ENCODE measurements at places on chromosomes 11 and 22.

- no peak for DNase-seq
Measured at GRCh38 chr22:24485608-24486007, 9.5 kb upstream of the UPB1 start.

- no peak for DNase-seq
Measured at GRCh38 chr22:30185129-30185528, 61.4 kb downstream of the LIF start.

DNA sequence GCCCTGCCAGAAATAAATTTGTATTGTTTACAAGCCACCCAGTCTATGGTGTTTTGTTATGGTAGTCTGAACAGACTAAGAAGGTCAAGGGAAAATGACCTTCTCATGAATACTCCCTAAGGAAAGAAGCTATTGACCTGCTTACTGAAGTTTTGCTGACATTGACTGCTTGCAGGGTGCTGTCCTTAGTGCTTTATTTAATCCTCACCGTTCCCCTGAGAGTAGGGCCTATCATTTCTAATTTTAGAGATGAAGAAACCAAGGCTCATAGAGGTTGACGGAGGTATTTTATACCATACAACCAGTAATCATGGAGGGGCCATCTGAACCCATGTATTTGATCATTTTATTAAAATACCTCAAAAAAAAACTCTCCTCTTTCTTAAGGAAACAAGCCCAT is 66.7 kb upstream of the INCENP start:
- no peak for DNase-seq

GRCh38 chr22:18994701-18995326 is 58.7 kb upstream of the PRODH start:
- DNase-seq = no peak

GRCh38 chr11:94751218-94751609 is 16.9 kb upstream of the AMOTL1 start:
- no peak for DNase-seq

DNA sequence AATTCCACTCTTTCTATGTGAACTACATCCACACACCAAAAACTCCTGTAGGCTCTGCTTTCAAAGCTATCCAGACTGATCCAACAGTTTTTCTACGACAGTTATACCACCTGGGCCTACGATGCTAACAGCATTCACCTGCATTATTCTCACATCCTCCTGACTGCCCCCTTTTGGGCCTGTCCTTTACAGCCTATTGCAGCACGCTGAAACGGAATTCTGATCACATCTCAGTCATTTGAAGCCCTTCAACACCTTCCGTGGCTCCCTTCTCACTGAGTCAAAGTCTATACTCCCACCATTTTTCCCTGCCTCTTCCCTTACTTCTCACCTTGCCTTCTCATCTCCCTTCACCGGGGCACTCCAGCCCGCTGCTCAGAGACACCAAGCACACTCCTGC is 791.3 kb upstream of the KIRREL3 start:
- DNase-seq = no peak

DNA sequence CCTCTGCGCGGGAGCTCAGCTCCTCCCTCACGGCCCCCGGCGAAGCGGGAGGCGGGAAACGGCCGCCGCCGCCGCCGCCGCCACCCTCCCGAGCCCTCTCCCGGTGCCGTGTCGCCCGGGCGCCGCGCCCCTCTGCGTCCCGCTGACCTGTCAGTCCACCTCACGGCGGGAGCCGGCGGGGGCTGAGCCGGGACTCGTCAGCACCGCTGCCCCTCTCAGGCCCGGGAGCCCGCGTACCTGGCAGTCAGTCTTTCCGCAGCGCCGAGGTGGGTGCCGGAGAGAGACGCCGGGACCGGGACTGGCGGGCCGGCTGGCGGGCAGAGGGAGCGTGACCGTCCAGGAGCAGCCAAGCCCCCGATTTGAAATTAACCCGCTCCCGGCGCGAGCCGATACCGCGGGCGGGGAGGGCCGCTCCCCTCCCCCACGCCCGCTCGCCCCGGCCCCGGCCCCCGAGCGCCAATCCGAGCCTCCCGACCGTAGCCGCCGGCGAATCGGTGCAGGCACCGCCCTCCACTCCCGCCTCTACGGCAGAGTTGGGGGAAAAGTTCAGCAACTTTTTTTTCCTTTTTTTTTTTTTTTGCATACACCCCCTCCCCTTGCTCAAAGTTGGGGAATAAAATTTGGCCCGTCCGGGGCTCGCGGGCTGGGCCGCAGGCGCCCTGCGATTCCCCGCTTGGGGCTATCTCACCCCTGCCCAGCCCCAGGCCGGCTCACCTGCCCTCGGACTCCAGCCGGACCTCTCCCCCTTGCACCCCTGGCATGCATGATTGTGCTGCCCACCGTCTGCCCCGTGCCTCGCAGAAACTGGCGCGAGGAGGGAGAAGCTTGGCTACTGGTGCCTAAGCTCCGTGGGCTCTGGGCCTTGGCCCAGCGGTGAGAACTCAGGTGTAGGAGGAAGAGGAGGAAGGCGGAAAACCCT is 774 bp upstream of the E2F8 start:
- DNase-seq = no peak

- no peak for DNase-seq
Measured at GRCh38 chr11:74464746-74465145, 2.6 kb downstream of the KCNE3 start.

DNA sequence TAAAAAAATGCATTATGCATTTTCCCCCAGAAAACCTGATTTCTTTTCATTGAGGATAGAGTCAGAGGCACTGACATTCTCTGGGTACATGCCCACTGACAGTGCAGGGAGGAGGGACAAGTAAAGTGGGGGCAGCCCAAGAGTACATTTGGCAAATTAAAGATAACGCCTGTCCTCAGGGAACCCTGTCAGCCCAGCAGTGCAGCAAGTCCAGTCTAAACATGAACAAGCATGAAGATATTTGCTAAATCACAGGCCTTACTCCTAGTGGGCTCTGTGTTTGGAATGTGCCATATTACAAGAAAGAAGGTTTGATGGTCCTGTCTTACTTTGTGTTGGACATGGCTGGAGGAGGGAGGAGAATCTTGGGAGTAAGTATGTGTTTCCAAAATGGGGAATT is 37.9 kb downstream of the AMOTL1 start:
- no peak for DNase-seq

DNA sequence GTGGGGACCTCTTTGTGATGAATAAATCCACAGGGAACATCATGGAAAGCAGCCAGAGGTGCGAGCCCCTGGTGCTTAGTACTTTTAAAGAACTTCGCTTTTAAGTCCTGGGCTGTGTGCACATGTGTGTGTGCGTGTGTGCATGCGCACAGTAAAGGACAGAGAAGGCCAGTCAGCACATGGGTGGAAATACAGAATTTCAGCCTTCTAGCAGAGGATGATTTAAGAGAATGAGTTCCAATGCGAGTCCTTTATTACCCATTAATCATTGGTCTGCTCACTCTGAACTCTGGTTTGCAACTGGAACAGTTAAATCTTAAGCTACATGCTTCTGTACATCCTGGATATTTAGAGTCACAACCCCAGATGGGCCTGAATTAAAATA is 18.9 kb downstream of the TEAD1 start:
- DNase-seq = no peak

DNA sequence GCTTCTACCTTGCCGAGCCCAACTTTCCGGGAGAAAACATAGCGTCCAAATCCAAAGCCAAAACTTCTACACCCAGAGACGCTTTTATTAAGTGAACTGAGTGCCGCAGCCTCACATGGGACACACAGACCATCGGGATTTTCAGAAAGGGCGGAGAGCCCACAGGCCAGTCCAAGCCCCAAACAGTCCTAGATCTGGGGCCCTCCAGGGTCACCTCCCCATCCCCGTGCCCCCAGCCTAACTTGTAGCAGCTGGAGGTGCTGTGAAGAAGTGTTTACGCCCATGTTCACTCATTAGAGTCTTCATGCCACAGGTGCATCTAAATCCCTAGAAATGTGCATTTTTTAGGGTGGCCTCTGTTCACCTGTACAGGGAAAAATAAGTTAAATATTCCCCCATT is 14.1 kb upstream of the ADORA2A start:
- DNase-seq = no peak

DNA sequence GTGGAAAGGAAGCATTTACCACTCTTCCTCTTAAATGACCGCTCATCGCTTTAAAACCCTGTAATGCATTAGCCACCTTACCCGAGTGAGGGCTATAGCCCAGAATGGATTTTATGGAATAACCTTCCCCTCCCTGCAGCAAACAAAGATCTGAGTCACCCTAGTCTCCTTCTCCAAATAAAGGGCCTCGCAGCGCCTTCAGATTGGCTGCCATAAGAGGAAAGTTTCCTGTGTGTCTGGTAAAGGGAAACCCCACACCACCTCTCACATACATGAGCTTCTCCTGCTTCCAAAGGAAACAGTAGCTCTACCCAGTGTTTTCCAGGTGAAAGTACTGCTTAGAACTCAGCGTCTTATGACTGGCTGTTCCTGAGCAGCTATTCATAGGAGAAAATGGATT is 47.8 kb downstream of the PPP2R1B start:
- no peak for DNase-seq

DNA sequence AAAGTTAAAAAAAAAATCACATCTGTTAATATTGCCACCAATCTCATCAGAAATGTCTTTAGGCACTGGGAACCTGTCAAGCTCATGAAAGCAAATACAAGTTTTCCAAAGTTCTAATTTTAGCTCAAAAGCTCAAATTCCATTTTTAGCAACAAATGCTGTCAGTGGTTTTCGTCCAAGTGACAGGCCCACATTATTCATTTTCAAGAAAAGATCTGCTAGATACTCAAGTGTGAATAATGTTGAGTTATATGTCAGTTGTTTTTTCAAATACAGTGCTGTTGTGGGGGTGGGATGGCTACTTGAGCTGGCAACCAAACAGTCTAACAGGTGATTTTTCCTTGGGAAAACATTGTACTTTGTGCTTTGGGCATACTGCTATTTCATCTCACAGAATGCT is 1072.6 kb downstream of the OPCML start:
- DNase-seq = no peak

DNA sequence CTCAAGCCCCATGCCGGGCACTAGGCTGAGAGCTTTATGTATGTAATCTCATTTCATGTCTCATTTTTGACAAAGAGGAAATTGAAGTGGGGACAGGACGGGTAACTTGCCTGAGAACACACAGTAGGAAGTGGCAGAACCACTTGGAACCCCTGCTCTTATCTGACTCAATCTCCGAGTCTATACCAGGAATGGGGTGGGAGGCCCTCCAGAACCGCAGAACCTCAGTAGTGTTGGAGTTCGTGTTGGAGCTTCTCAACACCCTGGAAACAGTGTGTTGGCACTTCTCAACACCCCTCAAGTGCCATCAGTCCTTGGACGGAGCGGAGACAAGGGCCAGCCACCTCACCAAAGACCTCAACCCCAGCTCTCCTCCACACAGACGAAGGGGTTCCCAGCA is 38.8 kb upstream of the POLA2 start:
- DNase-seq = no peak

DNA sequence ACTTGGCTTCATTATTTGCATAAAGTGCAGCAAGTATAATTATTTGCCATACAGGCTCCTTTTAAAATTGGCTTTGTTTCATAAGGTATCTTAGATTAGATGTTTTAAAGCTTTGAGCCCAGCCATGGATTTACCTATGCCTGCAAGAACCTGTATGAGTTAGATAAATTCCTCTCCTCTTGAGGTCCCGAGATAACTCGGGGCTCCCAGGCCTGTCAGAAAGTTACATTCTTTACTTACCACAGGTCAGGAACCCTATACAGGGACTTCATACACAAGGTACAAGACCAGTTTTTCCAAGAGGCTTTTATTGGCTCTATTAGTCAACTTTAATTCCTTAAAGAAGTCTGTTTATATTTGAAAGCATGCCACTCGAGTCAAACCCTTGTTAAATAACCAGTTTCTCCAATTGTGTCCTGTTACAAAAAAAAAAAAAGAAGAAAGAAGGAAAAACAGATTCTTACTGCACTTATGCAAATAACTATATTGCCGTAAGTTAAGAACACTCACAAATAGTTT is 2.3 kb upstream of the C1QTNF6 start:
- DNase-seq = no peak

- DNase-seq = no peak
Measured at GRCh38 chr11:76161261-76161961, 44.9 kb downstream of the WNT11 start.

DNA sequence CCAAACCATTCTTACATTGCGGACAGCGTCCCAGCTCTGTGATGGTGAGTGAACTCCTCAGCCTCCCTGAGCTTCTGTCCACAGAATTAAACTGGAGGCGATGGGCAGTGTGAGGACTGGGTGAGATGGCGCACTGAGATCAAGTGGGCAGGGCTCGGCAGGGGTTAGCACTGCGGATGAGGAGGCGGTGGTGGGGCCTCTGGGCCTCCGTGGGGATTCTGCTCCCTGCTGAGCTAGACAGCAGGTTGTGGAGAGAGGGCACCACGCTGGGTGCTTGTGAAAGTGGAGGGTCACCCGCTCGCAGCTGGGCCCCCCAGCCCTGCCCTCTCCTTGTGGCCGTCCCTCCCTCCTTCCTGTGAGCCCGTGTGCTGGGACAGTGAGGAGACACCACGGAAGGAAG is 25.6 kb upstream of the PARVG start:
- DNase-seq = no peak

GRCh38 chr22:48239461-48240147 is 1477.2 kb downstream of the TBC1D22A start:
- DNase-seq = no peak

DNA sequence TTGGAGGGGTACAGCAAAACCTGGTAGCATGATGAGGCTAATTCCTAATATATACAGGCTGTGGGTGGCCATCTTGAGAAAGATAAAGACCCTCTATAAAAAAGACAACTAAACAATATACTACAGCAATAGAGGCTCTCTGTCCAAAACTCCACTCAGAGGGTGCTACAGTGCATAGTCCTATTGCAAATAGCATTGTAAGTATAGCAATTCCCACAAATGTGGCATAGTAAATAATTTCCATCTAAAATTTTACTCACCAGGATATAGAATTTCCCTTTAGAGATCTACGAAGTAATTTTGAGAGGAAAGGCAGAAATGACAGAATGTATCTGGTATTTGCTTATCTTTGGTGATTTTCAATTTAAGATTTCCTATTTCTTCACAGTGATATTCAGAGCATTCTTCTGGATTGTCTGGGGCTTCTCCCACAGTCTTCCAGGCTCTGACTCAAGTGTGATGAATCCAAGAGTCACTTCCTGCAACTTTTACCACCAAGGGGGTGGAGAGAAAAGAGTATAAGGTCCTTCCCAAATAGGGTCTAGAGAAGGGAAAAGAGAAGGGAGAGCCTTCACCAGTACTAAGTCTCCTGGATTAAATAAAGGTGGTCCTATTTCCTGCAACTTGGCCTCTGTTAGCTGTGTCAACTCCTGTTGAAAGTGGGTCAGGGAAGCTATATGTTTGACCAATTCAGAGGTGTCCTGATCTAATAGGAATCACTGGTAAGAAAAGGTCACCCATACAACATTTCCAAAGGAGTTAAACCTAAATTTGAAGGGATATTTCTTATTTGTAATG is 1054.7 kb upstream of the CNTN5 start:
- no peak for DNase-seq

- DNase-seq = no peak
Measured at GRCh38 chr22:16603448-16603768, 10.8 kb upstream of the CCT8L2 start.

DNA sequence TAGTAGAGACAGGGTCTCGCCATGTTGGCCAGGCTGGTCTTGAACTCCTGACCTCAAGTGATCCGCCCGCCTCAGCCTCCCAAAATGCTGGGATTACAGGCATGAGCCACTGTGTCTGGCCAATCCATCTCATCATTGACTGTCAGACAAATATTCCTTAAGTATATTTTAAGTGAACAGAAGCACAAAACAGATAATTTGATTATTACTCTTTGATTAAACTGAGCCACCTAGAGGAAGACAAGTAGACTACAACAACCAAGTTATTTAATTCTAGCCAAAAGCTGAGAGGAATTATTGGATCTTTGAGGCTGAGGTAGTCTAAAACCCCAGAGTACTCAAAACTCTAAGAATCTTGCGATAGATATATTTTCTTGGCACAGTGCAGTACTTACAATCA is 1.2 kb downstream of the ACRV1 start:
- no peak for DNase-seq

- DNase-seq = no peak
Measured at GRCh38 chr11:32416301-32416700, 19.0 kb downstream of the WT1 start.
